EH (cell line): ENCODE measurements at places on chromosomes 2 and 18.

DNA sequence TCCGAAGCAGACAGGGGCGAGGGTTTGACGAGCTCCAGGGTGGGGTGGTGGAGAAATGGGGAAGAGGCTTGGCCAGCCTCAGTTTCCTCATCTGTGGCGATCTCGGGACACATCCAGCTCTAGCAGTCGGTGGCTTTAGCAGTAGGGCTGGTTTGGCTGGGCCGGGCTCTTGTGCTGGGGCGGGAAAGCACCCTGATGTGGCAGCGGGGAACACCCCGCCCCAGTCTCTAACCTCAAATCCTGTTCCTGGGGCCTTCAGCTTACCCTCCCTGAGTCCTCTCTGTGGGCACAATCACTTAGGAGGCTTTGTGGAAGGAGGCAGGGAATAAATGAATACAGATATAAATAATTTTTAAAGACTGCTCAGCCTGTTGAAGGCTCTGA is 26.5 kb upstream of the MCFD2 start:
- peak; percentile 41 for DNase-seq

DNA sequence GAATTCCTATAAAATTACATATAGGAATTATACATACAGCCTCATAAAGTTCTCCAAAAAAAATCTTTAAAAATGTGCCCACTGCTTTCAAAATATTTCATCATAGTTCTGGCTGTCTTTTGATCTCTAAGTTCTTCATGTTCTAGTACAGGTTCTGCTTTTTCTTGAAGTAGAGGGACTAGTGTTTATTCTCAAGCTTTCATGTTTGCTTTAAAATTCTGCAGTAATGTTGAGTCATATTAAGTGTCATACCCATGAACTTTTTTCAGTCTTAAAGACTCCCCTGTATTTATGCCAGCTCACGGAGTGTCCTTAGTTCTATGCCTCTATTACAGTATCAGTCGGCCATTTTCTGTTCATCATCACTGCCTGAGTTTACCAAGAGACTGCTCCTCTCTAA is 54.8 kb upstream of the CCDC141 start:
- DNase-seq = peak; percentile 48

- peak; percentile 92 for DNase-seq
Observed at GRCh38 chr2:99775585-99775984, 285.8 kb upstream of the REV1 start.

DNA sequence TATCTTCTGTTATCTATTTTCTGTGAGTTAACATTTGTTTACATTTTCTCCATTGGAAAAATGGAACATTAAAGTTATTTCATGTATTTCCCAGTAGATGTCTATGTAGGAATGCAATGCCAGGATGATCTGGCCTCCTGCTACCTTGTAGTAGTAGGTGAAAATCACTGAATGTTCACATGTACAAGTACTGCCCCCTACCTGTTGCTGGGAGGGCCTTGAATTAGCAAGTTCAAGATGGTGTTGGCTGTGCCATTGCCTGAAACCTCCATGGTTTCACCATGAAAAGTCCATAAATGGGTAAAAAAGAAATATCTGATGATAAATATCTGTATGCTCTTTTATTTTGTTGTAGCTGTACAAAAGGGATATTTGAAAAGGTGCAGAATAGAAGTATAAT is 30.7 kb downstream of the XRCC5 start:
- no peak for DNase-seq

GRCh38 chr2:218035463-218036100 is 32.8 kb upstream of the TNS1 start:
- no peak for DNase-seq

DNA sequence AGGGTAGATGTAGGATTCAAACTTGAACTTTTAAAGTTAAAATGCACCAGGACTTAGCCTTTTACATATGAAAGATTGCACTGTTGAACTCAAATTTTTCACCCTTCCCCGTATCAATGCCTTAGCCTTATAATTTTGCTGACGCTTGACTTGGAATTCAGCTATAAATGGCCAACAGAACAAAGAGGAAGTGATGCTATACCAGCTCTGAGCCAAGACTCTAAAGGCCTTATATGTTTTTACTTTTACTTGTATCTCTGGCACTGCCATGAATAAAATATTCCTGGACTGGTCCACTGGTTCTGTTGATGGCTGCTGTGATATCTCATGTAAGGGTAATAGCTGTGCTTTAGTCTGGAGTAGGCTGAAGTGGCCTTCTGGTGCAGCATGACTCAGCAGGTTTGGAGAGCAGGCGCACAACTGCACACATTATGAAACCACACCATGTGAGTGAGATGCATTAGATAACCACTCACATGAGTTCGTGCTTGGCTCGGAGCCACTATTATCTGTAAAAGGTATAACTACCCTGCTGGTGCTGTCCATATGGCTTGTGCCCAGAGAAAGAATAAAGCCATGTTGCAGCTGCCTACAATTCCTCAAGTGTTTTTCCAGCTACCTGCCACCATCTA is 8.4 kb upstream of the IER3IP1 start:
- DNase-seq = peak; percentile 54

GRCh38 chr2:66679442-66679841 is 244.5 kb downstream of the MEIS1 start:
- no peak for DNase-seq

DNA sequence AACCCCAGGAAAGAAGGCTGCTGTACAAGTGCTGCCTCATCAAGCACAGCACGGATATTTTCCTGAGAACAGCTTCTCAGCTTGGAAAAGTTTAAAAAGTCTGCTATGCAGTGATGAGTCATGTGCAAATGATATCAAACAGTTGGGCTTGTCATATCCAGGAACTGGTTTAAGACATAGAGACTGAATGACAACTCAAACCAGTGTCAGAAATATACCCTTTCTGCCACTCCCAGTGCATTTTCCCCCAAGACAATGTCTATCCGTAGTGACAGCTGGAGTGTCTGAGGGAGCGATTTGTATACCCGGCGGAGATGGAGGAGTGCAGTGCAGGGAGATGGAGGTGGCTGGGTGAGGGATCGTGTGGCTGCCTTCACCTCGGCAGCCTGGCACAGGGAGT is 28.2 kb downstream of the SOX11 start:
- peak; percentile 13 for DNase-seq

- no peak for DNase-seq
Observed at GRCh38 chr2:6342273-6342920, 523.3 kb downstream of the CMPK2 start.

GRCh38 chr2:111977240-111977639 is 77.8 kb upstream of the TMEM87B start:
- no peak for DNase-seq

DNA sequence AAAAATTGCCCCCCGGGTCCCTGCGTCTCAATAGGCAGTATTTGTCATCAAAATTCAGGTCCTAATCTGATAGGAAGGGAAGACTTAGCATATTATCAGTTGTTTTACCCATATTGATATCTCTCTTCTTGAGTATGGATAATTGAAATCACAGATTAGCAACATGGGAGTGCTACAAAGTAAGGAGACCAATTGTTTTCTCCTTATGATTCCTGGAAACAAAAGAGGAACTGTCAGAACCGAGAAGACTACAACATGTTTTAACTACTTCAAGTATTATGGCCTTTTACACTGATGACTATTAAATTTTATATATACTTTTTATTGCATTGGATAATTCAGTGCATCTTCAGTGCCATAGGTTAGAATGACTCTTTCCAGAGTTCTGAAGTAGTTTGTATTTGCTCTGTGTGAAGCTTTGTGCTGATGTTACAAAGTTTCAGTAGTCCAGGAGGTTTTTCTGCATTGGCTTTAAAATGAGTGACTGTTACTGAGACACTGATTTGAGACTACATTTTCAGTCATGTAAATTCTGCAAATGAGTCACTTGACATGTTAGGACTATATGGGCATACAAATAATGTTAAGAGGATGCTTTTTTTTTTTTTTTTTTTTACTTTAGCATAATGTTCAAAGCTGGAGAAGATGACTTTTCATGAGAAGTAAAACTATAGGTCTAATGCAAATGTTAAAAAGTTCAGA is 19.7 kb upstream of the TLK1 start:
- DNase-seq = no peak

DNA sequence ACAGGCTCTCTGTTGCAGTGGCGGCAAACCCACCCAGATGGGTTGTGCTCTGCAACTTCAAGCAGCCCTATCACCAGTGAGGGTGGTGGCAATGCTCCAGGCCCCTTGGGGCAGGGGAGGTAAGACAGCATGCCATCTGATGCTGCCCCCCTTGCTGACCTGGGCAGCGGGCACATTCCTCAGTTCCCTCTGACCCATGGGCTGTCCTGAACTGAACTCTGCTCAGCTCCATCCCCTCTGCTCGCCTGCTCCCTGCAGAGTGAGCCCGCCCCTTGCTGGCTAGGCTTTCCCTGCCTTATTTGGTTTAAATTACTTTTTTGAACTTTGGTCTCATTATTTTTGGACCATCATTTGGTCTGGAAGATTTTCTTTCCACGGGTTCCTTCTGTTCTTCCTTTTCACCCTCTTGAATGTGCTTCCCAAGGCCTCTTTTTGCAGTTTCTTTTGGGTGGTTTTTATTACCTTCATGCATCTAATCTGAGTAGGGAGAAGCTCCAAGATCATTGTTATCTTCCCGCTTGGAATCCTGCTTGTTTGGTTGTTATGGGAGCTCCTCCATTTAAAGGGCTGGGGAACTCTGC is 565.4 kb downstream of the TNS1 start:
- DNase-seq = no peak

GRCh38 chr2:215358312-215358845 is 46.5 kb downstream of the ATIC start:
- DNase-seq = peak; percentile 40

- no peak for DNase-seq
Observed at GRCh38 chr2:191488135-191488534, 189.8 kb upstream of the NABP1 start.

DNA sequence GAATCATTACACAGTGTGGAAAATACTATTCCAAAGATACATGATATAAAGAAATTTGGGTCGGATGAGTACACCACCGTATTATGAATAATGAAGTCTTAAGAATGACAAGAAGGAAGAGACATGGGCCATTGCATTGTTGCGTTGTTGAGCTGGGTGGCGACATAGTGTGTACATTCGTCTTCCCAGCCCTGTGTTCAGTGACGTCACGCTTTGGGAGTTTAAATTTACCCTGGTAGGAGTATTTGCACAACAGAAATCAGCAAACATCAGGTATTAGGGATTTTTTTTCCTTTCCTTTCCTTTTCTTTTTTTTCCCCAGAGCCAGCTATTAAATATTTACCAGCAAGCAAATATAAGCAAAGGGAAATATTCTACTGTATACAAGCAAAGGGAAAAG is 347.2 kb upstream of the NETO1 start:
- no peak for DNase-seq

GRCh38 chr2:48346124-48346536 is 183.8 kb upstream of the STON1 start:
- DNase-seq = peak; percentile 86

- no peak for DNase-seq
Observed at GRCh38 chr2:39607538-39608262, 58.0 kb upstream of the TMEM178A start.

DNA sequence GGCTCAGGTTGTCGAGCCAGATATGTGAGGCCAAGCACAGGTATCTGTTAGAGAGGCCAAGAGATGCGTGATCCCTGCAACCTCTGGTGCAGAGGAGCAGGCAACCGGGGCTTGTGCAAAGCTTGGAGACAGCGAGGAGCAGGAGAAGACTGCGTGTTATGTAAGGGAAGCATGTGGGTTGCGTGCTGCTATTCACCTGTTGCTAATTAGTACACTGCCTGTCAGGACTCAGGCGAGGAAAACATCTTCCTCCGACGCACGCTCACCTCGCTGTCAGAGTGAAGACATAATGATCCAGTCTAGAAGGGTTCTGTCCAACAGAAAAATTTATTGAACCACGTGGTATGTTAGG is 102.5 kb downstream of the HNRNPLL start:
- no peak for DNase-seq

DNA sequence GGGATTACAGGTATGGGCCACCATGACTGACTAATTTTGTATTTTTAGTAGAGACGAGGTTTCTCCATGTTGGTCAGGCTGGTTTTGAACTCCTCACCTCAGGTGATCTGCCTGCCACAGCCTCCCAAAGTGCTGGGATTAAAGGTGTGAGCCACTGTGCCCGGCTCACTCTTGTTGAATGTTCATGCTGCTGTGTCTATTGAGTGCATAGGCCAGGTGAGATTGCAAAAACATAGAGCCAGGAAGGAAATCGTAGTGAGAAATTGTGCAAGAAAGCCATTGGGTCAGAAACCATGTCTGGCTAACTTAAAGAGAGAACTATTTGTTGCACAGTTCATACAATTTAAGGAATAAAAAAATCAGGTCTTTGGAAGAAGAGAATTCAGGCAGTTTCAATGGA is 45.5 kb upstream of the FZD5 start:
- DNase-seq = no peak

- DNase-seq = no peak
Observed at GRCh38 chr2:111148225-111148873, 27.6 kb downstream of the BCL2L11 start.

DNA sequence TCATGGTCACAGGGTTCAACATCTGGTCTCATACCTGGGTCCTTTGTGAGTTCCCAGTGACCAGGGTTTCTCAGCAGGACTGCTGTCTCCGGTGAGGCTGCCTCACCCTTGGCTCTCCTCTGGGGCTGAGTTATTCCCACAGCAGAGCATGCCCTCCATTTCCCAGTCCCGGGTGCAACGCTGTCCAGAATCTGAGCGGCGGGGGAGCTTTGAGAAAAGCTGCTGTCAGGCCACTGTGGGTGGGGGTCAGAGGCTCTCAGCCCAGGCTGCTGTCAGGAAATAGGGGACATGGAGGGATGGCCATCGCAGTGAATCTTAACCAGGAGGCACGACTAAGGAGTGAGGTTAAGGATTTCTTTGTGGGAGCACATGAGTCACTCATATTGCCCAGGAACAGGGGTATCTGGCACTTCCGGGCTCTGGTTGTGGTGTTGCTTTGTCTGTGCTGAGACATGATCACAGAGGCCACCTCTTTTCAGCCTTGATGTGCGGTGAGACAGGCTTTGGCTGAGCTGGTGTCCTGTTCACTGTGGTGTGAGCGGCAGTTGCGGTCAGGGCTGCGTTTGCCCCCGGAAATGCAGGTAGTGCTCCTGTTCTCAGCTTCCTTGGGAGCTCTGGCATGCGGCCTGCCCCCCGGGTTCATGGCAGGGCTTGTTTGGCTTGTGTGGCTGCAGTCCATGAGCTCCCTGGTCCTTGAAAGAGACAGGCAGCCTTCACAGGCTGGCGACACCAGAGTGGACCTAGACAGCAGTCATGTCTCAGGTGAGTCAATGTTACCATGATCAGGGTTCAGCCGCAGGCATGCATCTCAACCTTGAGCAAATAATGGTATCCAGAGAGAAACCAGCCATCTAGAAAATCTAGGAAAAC is 310.7 kb upstream of the MYT1L start:
- DNase-seq = no peak

DNA sequence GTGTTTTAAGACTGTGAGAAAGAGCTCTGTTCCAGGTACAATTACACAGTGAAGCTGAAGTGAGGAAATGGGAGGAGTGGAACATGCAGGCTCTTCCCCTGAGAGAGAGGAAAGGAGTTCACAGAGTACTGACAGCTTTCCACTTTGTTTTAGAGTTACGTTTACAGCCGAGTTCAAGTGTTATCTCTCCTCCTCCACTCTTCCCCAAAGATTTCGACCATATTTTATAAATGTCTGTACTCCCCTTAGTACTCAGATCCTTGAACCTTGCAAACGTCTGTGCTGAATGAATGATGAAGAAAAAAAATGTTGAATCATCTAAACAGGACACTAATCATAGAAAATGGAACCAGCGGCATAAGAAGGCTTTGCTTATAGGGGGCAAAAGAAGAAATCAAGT is 121.6 kb downstream of the THADA start:
- DNase-seq = no peak

GRCh38 chr2:65867446-65867845 is 435.0 kb upstream of the SPRED2 start:
- no peak for DNase-seq
